ENCODE measurements at places on chromosomes 16 and 17.

DNA sequence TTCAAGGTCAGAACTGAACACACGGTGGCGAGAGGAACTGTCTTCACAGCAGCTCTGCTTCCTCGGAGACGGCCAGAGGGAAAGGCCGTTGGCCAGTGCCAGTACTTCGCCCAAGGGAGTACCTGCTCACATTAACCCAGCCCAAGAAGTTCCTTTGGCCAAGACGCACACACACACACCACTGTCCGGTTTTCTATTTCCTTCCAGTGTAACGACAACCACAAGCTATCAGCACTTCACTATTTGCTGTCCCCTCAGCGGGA is 744 bp upstream of the GGNBP2 start:
- no peak for DNase-seq

DNA sequence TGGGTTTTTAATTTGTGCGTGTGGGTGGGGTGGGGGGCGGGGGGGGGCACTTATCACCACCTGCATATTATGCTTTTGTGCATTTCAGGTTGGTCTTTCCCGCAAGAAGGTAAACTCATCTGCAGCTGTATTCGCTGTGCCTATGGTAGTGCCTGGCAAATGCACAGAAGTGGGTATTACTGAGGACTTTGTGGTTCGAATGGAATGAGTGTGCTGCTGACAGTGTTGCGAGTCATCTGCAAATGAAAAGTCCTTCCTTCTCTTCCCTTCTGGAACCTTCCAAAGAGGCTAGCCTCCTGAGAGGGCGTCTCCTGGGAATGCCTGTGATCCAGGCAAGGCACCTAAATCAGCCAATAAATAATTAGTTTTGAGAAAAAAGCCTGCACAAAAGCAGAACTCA is 532.9 kb downstream of the MAF start:
- no peak for DNase-seq

DNA sequence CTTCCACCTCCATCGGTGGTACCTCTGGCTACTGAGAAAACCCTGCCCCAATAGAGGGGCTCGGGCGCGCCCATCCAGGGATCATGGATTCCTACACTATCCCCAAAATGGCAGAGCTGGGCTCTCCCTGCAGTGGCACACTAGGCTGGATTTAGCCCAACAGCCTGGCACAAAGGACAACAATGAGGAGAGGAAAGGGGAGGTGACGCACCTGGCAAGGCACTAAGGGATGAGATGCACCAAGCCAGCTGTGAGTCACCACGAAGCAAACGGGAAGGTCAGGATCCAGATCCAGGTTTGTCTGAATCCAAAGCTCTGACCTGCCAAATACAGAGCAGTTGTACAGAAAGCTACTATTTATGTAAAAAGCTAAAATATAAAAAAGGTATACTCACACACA is 18.1 kb downstream of the UBE2O start:
- no peak for DNase-seq

DNA sequence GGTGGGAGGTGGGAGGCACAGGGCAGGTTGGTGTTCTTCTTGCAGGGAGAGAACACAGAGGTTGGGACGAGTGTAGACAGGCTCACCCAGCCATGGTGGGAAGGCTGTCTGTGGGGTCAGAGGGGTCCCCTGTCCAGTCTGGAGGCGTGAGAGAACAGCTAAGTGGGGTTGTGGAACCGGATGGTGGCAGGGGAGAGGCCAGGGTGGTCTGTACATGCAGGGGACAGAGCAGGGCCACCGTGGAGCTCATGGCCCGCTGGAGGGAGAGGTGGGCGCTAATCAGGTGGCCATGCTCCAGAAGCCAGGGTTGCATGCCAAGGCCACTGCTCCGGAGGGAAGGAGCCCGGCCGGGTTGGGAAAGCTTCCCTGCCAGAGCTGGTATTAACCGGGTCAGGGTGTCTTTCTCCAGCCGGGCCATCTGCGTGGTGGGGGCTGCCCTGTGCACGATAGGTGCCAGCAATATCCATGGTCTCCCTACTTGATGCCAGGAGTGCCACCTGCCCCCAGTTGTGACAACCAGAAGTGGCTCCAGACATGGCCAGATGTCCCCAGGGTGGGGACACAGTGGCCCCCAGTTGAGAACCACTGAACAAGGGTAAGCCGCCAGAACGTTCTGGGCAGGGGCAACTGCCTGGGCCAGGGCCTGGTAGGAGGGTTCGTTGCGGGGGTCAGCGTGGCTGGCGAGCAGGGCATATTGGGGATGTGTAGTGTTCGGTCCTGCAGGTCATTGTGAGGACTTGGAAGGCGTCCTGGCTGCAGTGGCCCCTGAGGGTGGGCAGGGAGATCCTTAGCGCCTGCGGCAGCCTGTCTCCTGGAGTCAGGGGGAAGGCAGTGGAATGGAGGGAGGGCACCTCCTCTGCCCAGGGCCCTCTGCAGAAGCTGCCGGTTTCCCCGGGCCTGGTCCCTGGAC is 5.1 kb downstream of the SNN start:
- DNase-seq = no peak

DNA sequence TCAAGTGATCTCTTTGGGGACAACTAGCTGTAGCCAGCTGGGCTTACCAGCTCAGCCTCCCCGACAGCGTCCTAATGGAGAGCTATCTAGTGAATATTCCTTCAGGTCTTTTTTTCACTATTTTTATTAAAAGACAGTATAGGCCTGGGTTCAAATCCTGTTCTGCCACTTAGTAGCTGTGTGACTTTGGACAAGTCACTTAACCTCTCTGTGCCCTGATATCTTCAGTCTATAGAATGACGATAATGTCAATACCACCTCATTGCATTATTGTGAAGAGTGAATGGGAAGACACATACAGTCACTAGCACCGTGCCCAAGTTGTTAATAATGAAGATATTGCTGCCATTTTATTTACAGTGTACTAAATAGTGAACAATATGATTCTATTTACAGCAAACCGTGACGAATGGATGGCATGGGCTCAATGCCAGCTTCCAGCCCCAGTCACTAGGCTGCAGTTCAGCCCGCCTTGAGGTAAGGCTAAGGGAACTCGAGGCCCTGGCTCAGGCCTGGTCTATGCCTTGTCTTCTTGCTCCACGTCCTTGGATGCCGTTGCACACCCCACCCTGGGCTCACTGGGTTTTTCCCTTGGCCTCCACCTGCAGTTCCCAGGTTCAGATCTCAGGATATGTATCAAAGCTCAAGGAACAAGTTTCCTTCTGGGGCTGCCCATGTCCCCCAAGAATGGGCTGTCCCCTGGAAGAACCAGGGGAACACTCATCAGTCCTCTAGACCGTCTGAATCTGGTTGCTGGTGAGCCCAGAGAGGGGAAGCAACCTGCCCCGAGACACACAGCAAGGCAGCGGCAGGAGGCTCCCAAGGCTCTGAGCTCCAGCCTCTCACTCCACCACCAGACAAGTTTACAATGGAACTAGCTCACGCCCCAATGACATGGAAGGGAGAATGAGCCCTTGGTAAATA is 95.4 kb upstream of the TNRC6C start:
- no peak for DNase-seq

GRCh38 chr17:58200024-58200633 is 7.6 kb downstream of the EPX start:
- no peak for DNase-seq

GRCh38 chr16:12503191-12503590 is 300.5 kb downstream of the CPPED1 start:
- DNase-seq = no peak

- no peak for DNase-seq
These were observed 77.7 kb upstream of the EEF2KMT start for GRCh38 chr16:5175266-5175665.

DNA sequence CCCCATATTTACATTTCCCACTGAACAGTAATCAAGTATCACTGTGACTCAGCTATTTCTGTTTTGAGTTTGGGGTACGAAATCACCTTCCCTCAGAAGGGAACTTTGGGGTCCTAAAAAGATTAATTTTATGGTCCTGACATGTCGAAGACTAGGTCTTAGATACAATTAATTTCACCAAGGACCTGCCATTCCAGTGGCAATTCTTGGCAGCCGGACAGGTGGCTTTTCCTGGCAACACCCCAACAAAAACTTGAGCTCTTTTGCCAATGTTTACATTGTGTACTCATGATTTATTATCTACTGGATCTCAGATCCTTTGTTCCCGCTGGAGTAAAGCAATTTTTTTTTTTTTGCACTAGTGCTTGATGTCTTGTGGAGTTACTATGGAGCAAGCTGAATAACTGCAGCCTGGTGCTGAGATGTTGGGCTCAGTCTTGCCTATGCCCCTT is 14.4 kb downstream of the SLFN5 start:
- DNase-seq = no peak

DNA sequence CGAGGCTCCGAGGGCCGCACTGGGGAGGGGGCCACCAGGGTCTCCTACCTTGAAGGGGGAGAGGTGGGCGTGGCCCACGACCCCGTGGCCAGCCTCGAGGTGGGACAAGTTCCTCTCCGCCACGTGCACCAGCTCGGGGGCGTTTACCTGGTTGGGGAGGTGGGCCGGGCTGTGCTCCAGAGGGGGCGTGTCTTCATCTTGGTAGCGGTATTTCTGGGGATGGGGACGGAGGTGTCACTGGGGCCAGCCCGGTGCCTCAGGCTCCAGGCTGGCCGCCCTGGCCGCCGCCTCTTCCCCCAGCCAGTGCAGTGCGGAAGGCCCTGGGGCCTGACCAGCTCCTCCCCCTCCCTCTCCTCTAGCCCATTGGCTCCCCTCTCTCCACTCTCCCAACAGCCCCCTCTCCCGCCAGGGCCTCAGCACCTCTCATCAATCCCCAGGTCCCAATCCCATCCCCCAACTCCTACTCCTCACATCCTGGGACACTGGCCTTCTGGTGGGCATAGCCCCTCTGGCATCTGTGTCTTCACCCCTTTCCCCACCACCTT is 11.5 kb downstream of the DLG4 start:
- DNase-seq = no peak

- DNase-seq = no peak
These were observed 6.5 kb downstream of the NXN start for GRCh38 chr17:973053-973452.

- no peak for DNase-seq
These were observed 1.3 kb upstream of the ALKBH5 start for GRCh38 chr17:18182110-18182977.

- no peak for DNase-seq
These were observed 144.5 kb downstream of the GRIN2A start for GRCh38 chr16:10037751-10038150.

GRCh38 chr16:21501869-21502667 is 97.3 kb upstream of the METTL9 start:
- DNase-seq = peak; percentile 87

GRCh38 chr16:85090873-85091521 is 21.3 kb downstream of the CIBAR2 start:
- no peak for DNase-seq

- no peak for DNase-seq
These were observed 117.7 kb downstream of the USP22 start for GRCh38 chr17:20925091-20925490.

- no peak for DNase-seq
These were observed 41.4 kb downstream of the ARHGAP27 start for GRCh38 chr17:45391291-45391690.

- DNase-seq = peak; percentile 68
These were observed 32.0 kb downstream of the MBTPS1 start for GRCh38 chr16:84084570-84085270.

DNA sequence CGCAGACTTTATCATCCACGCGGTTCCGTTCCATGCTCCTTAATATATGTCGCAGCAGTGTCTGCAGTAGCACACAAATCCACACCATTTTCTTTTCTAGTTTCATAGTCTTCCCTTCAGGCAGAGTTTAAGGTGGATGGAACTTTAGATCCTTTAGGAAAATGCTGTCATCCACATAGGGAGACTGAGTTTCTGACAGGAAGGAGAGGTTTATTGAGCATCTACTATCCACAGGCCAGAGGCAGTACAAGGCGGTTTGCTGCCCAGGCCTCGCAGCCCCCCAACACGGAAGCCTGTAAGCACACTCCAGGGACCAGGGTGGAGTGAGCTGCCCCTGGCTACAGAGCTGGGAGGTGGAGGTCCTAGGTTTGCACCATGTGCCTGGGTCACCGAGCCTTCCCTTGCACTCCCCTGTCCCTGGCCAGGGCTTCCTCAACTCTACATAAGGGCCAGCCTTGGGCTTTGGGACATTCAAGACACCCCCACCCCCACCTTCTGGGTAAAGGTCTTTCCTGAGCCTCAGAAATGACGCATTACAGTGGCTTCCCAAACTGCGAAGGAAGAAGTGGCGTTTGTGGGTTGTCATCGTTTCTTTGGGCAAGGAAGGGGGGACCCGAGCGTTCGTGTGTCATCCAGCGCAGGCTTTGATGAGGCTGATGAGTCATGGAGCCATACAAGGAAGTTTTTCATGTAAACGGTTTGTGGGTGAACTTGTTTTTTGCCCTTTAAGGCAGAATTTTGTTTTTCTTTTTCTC is 146.5 kb upstream of the PLCG2 start:
- DNase-seq = peak; percentile 53

DNA sequence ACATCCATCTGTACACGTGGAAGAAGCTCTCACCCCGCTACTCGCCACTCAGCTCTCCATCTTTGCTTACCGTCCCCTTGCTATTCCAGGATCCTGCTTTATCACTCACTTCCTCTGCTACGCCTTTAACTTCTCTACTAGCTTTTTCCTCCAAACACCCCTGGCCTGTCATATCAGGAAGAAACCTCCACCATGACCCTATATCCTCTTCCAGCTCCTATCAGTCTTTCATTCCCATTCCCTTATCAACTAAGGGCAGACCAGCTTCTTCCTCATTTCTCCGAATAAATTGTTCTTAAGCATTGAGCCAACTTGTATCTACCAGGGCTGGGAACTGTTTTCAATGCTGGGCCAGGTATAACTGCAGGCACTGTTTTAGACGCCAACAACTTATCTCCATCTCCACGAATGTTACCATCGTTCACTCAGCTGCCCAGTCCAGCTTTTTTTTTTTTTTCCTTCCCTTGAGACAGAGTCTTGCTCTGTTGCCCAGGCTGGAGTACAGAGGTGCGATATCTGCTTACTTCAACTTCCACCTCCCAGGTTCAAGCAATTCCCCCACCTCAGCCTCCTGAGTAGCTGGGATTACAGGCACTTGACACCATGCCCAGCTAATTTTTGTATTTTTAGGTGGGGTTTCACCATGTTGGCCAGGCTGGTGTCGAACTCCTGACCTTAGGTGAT is 4.3 kb downstream of the IQCK start:
- no peak for DNase-seq

- no peak for DNase-seq
These were observed 320.1 kb downstream of the CBLN1 start for GRCh38 chr16:48961546-48961945.

GRCh38 chr16:75273054-75273925 is 21.9 kb upstream of the BCAR1 start:
- DNase-seq = no peak

DNA sequence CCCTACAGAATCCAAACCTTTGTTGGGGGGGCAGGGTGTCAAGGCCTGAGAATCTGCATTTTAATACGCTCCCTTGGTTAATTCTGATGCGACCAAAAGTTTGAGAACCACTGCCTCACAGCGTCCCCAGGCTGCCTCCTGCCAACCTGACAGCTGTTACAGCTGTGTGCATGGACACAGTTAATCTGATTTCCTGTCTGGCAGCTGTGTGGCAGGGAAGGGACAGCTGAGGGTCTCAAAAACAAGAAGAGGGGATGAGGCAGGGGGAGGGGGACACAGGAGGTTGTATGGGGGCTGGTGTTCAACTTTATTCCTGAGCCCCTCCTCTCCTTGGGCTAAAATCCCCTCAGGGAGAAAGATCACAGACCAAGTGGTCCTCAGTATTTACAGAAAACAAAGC is 17.5 kb downstream of the HDAC5 start:
- no peak for DNase-seq

GRCh38 chr16:67654403-67654911 is 5.6 kb downstream of the ACD start:
- DNase-seq = no peak

Measured in T-helper 1 cell (primary cell).